Posterior cingulate gyrus (tissue), 11 donors: ENCODE measurements at places on chromosomes 1 and 21.

GRCh38 chr1:10696977-10697376 is 99.5 kb downstream of the CASZ1 start:
- no peak for DNase-seq

- no peak for DNase-seq
Observed at GRCh38 chr1:67626090-67626860, 58.7 kb upstream of the GADD45A start.

DNA sequence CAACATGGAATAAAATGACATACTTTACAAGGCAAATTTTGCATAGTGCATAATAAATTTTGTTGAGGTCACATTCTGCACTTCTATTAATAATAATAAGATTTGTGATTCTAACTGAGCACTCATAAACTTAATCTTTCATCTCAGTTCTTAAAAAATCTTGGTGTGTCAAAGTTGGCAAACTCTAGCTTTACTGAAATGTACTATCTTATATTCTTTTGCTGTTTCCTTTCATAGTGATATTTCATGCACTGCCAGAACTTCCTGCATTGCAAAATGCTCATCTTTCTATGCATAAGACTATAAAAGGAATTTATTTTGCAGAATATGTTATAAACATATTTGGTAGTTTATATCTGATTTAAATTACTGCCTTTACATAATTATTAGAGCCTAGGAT is 797.6 kb downstream of the ADGRL2 start:
- DNase-seq, result no peak

DNA sequence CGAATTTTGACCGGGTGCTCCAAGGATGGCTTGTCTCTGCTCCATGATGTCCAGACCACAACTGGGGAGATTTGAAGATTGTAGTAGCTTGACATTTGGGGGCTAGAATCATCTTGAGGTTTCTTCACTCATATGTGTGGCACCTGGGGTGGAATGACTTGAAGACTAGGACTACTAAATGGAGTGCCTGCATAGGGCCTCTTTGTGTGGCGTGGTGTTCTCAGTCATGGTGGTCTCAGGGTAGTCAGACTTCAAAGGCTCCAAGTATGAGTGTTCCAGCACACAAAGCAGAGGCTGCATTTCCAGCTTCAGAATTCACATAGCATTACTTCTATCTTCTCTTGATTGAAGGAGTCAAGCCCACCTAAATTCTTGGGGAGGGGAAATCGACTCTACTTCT is 16.8 kb downstream of the ATF6 start:
- no peak for DNase-seq

DNA sequence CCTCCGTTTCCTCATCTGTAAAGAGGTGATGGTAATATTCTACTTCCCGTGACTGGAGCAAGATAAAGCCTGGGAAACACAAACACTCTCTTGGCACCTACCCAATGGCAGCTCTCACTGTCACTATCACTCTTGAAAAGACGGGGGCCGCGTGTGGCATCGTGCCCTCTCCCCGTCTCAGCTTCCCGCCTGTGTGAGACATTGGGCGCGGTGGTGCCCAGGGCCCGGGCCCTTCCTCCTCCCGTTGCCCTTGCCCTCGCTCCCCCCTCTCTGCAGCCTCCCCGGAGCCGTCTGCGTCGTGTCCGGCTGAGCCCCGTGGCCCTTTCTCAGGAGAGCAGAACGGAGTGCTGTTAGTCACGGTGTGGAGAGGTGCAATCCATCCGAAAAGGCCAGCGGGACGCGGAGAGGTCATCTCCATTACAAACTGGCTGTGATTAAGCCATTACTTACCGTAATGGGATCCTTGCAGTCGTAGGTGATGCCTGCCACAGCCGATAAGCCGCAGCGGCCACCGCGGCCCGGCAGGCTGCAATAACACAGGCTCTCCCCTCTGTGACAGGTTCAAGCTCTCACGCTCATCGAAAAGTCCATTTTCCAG is 156.4 kb upstream of the ZC3H12A start:
- DNase-seq, result no peak

DNA sequence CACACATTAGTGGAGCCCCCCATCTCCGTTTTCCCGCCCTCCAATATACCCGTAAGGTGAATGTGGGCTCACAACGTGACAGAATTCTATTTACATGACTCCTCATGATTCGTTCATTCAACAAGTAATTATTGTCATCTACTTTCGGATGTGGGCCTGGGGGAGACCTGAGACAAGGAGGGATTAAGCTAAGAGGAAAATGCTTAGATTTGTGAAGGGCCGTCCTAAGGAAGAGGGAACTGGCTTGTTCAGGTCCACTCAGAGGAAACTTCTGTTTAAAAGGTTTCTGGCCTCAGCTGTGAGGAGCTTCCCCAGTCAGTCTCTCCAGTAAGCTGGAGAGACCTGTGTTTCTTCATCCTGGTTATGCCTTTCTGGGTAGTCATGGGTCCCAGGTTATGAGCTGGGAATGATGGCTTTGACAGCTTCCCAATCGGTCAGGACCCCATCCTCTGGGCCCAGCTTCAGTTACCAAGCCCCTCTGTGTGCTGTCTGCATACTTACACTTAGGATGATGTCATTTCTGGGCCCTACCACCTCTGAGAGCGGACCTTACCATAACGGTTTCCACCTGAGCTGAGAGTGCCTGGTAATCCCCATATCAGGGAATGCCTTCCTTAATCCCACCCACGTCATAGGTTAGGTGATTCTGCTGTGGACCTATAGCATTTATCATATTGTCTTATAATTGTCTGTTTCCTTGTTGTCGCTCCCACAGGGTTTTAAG is 687 bp upstream of the ERI3 start:
- DNase-seq, result no peak
